ENCODE measurements at places on chromosomes 12 and 14. TPM values are rescaled to one million over a fixed set of nuclear protein-coding genes. Genes with fewer than 3 reads are reported as not detected.

Gene RNASE1
- total RNA-seq: 203 TPM

Gene FBLN5
- 65.5 TPM for total RNA-seq

Gene PMCH
- not detected for total RNA-seq

Gene PLA2G1B
- total RNA-seq: 1.8 TPM

Gene CLEC2A
- total RNA-seq: not detected

Gene TAS2R13
- total RNA-seq: 1.5 TPM

Gene CTSG
- total RNA-seq: 1.1 TPM

Gene HOXC12
- total RNA-seq: not detected

Gene FSCB
- 0.15 TPM for total RNA-seq

Gene BMP4
- total RNA-seq: 4.4 TPM

Gene CD163
- 58.2 TPM for total RNA-seq

Gene HCAR1
- total RNA-seq: 0.30 TPM

Gene STYK1
- 0.33 TPM for total RNA-seq

Gene C14orf39
- total RNA-seq: 0.28 TPM

Gene KLRC3
- total RNA-seq: not detected

Gene C12orf56
- total RNA-seq: not detected

Gene LMO3
- total RNA-seq: 5.0 TPM

Gene OXA1L
- 85.5 TPM for total RNA-seq

Gene ASB2
- 5.5 TPM for total RNA-seq

Gene GLT1D1
- total RNA-seq: 0.12 TPM

Gene MAP3K9
- total RNA-seq: 2.2 TPM

Gene DAO
- total RNA-seq: not detected

Gene RIN3
- total RNA-seq: 19.9 TPM

Gene WSCD2
- total RNA-seq: 0.82 TPM

Gene GXYLT1
- 10.9 TPM for total RNA-seq

Gene FGF23
- not detected for total RNA-seq

Gene SMCO2
- not detected for total RNA-seq

Gene MORN3
- total RNA-seq: 0.69 TPM

Gene MIPOL1
- total RNA-seq: 16.9 TPM

Gene DTX1
- total RNA-seq: 0.83 TPM

Gene PRB2
- not detected for total RNA-seq

Gene RD3L
- not detected for total RNA-seq

Gene OTUB2
- 1.6 TPM for total RNA-seq

Gene SMOC1
- 0.80 TPM for total RNA-seq

Gene GALNT6
- 9.0 TPM for total RNA-seq

Gene KRT6A
- 0.50 TPM for total RNA-seq

Data from ovary (tissue), 10 donors.